ENCODE measurements at places on chromosomes 11 and 22.

- no peak for DNase-seq
Measured at GRCh38 chr11:117292616-117293015, 1.5 kb downstream of the BACE1-AS start.

- no peak for DNase-seq
Measured at GRCh38 chr22:21760640-21761039, 25.0 kb upstream of the YPEL1 start.

- no peak for DNase-seq
Measured at GRCh38 chr22:44242946-44243724, 62.4 kb downstream of the PARVG start.

GRCh38 chr11:122099374-122100036 is 16.5 kb downstream of the BLID start:
- DNase-seq, result no peak

- DNase-seq, result no peak
Measured at GRCh38 chr11:106989078-106989455, 29.2 kb downstream of the GUCY1A2 start.

Measured in hematopoietic multipotent progenitor cell treated with erythropoietin and hydrocortisone succinate and interleukin-3 and kit ligand, for 15 days (in vitro differentiated cells).